ENCODE measurements at places on chromosomes 16 and 17.

DNA sequence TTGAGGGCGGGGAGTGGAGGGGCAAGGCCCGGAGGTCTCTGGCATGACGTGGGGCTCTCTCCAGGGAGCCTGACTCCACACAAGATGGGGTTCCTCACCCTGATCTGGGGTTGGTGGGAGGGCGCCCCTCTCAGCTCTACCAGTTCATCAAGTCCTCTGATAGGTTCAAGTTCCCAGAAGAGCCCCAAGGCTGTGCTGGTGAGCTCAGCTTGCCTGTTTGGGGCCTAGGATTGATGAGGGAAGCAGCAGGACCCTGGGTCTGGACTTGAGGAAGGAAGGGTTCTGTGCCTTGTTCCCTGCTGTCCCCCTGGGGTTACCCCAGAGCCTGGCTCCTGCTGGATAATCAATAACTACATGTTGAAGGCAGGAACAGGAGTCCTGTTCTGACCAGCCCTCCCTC is 3.5 kb downstream of the MGAT5B start:
- no peak for DNase-seq

DNA sequence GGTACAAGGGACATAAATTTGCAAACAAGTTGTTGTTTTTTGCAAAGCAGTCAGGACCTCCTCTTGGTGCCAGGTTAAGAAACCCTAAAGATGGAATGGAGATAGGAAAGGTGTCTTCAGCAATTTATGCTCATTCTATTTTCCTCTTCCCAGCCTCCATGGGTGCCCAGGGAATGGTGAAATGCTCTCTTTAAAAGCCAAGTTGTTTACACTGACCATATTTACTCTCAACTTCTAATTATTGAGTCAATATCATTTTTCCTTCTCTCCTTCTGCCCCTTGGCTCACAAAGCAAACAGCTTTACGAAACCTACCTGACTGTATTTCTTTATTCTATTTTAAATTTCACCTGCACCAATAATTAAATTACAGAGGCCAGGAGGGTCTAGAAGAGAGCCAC is 138.5 kb upstream of the IRX3 start:
- DNase-seq, result no peak

DNA sequence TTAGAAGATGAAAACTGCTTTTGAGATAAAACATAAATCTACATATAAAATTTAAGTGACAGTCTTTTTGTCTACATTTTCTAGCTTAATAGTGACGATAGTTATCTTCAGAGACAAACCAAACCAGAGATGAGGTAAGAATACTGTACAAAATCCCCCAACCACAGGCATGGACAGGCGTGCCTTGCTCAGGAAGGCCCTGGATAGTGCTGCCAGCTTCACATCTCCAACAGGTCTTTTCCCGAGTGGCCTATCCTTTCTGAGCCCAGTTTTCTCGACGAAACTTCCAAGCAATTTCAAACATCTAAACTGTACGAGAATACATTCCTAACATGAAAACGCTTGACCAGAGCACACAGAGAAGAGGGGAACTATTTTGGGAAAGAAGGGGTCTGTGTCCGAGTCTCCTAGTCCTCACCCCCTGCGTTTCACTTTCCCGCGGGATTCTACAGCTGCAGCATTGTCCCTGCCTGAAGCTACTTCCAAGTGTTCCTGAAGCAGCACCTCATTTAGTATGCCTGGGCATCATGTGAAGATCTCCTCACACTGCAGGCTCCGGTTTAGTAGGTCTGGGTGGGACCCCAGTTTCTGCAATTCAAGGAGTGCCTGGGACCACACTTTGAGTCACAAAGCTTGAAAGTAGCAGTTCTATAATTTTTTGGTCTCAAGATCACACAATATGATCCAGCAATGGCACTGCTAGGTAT is 37.8 kb downstream of the GNA13 start:
- no peak for DNase-seq

DNA sequence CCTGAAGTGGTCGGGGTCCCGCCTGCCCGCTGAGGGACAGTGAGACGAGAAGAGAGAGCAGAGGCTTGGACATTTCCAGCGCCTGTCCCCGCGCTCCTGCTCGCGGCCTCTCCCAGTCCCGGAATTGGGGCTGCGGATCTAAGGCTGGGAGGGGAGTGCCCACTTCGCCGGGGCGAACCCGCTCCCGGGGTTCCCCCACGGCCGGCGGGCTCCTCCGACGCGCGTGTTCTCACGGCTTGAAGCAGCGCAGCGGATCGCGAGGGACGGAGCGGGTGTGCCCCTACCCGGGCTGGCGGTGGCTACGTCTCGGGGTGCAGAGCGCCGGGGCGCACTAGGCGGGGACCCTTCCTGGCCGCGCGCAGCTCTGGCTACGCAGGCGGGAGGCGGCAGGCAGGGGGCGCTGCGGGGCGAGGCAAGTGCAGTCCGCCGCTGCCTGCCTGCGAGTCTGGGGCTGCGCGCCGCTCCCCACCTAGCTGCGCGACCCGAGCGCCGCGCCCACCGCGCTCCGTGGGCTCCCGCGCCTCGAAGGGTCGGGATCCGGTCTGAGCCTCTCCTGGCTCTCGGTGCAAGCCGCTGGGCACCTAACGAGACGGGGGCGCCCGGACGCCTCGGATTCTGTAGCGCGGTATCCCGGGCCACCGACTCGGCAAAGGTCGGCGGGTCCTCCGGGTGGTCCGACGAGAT is 1.2 kb downstream of the NGFR start:
- peak; percentile 89 for DNase-seq
